ENCODE measurements at places on chromosomes 5 and 9.

- DNase-seq: peak; percentile 42
Observed at GRCh38 chr9:115651461-115651860, 502.1 kb upstream of the PAPPA start.

DNA sequence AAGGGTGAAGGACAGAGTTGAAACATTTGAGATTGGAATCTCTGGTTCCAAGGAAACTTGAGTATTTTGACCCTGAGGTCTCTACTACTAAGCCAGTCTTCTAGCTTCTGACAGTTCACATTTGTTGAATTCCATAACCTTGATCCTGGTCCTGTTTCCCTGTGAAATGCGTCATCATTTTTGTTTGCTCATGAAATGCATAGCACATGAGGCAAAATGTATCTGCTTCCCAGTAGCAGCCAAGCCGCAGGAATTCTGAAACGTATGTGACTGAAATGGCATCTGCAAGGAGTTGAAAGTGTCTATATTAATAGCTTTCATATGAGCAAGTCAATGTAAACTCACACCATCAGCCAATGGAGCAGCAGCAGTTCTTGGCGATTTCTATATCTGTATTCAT, 307.9 kb downstream of the CSNK1G3 start:
- DNase-seq: peak; percentile 100

DNA sequence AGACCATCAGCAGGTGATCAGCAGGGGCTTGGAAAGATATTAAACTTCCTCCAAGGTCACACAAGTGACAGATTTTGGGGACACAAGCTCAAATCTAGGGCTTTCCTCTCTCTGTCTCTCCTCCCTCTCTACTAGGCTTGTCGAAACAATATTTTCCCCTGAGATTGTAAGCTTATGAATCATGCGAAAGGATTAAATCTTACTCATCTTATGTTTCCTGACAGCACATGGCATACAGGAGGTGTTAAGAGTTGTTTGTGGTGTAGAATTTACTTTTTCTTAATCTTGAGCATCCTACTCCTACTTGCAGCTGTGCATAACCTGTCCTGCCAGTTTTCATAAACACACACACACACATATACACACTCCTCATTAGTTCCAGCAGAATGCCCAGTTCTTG, 186.3 kb downstream of the MARCHF11 start:
- peak; percentile 76 for DNase-seq

- no peak for DNase-seq
Observed at GRCh38 chr5:152113401-152113800, 188.8 kb upstream of the GLRA1 start.

DNA sequence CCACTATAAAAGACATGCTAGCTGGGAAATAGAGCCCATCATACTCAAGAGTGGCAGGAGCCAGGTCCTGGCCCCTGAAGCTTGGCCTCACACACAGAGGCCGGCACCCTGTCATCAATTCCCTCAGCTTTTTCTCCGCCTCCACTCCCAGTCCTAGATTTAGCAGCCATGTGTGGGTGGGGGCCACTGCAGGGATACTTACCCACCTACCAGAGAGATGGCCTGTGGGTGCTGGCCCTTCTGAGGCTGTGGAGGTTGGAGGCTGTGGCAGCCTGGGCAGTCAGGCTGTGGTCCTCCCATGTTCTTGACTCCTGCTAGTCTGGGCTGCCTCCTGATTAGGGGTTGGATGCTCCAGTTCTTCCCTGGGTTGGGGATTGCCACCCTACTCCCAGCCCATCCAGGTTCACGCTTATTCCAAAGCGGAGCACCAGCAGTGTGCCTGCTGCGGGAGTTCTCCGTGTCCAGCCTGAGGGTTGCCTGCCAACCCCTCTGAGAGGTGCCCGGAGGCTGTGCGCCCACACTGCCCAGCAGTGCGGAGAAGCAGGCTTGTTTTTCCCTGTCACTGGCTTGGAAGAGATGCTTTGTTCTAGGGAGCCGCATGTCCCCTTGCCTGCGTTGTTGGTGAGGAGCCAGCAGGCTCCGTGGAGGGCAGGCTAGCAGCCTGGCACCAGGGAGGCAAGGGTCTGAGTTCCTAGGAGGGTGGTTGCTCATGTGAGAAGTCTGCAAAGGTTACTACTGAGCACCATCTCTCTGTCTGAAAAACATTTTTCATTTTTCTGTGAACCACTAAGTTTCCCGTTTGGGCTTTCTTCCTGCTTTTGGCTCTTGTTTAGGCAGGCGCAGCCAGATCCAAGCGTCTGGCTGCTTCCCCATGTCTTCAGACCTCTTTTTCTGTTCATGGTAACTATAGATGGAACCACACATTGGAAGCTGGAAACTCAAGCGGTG, 7.5 kb downstream of the SLC22A5 start:
- no peak for DNase-seq

- peak; percentile 95 for DNase-seq
Observed at GRCh38 chr5:39420482-39421145, 4.2 kb downstream of the DAB2 start.

GRCh38 chr5:11547730-11548129, 356.5 kb downstream of the CTNND2 start:
- DNase-seq: no peak

All from fibroblast of skin of back (primary cell).